Stimulated activated CD4-positive, alpha-beta T cell treated with anti-CD3 and anti-CD28 coated beads, Interleukin-4, amount 100 ng/mL, for 4 hours (primary cell): ENCODE measurements at places on chromosomes 3 and 15.

DNA sequence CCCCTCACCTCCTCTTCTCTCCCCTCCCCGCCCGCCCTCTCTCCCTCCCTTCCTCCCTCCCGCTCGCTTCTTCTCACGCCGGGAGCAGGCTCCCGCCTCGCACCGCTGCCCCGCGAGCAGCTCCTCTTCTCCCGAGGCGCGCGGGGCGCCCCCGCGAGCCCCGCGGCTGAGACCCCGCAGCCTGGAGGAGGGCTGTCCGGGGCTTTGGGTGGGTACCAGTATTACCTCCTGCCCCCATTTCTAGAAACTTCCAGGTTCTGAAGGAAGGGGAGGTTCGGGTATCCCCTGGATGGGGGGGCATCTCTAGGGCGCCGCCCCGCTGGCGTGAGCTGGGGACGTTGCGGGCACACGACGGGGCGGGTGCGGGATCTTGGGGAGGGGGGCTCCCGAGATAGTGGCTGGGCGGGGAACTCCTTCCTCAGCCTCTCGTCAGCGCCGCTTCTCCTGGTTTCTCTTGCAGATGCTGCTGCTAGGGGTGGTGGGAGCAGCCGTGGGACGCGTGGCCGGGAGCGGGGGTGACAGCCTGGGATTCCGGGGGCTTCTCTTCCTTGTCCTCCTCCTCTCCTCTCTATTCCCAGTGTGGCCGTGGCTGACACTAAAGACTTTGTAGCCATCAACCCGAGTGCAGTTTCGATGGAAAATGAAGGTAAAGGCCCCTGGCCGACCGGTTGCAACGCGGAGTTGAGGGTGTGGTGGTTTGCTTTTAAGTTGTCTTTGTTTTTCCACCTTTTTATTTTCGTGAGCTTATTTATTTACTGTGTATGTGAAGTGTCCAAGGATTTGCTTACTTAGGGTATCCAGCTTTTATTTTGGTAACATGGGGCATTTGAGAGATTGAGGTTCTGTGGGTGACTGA, 474 bp downstream of the ATP2C1 start:
- DNase-seq: peak; percentile 30

DNA sequence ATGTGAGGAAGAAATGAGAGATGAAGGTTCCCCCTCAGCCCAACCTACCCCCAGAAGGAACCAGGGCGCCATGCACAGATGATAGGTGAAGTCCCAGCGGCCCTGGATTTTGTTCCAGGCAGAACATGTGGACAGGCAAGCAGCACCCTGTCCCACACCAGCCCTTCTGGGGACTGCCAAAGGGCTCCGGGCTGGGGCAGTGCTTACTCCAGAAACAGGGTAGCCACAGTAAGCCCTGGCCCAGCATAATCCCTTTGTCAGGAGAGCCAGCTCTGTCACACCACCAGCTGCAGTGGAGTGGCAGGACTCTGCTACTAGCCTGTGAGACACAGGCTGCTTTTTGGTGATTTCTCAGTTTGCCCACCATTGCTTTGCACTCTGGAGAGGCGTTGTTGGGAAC, 6.3 kb downstream of the FBXL22 start:
- no peak for DNase-seq

GRCh38 chr3:72265256-72266015, 480.5 kb upstream of the PROK2 start:
- no peak for DNase-seq

DNA sequence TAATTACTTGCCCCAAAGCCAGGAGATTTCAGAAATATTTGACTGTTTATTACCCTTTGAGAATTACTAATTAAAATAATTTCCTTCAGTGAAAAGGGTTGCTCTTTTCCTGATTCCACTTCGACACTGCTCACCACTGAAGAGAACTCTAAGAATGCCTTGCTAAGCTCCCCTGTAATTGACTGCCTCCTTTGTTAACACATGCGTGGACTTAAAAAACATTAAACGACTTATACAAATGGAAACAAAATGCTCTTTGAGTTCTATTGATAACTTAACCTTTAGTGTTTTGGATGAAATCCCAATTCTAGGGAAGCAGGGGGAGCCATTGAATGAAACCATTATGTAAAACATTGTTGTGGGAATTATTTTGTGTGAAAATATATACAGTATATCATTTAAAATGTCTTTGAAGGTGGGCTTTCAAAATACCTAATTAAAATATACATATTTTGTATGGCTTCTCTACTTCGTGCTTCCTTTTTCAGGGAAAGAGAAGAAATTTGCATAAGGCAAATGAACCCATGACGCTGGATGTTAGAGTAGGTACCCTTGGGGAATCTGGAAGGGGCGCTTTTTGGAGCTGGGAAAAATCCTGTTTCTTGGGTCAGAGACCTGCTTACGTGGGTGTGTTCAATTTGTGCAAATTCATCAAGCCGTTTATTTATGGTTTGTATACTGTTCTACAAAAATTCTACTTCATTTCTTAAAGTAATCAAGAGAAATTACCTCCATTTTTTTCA, 64.2 kb downstream of the WWTR1 start:
- DNase-seq: no peak

GRCh38 chr15:98003518-98003917, 43.0 kb downstream of the ARRDC4 start:
- DNase-seq: no peak
